ENCODE measurements at places on chromosomes 6 and 20. TPM values are rescaled to one million over a fixed set of nuclear protein-coding genes. Genes with fewer than 3 reads are reported as not detected.

The CFAP206 gene
- total RNA-seq, result 0.21 TPM

The GJA10 gene
- not detected for total RNA-seq

The PRKN gene
- total RNA-seq, result not detected

The UBE2J1 gene
- total RNA-seq, result 31.1 TPM

The DAAM2 gene
- not detected for total RNA-seq

The NXT1 gene
- total RNA-seq, result 57.6 TPM

The SLA2 gene
- total RNA-seq, result 13.6 TPM

The NAA20 gene
- total RNA-seq, result 75.8 TPM
